Hindlimb muscle (tissue), 1 donor: ENCODE measurements at places on chromosomes 16 and 17. TPM values are rescaled to one million over a fixed set of nuclear protein-coding genes. Genes with fewer than 3 reads are reported as not detected.

ATP6V0C gene
- 129 TPM for polyA plus RNA-seq

GRCh38 chr17:57249520-57249919 is 6.8 kb upstream of the MSI2 start:
- no peak for DNase-seq

- DNase-seq: peak; percentile 89
These were observed 284.0 kb downstream of the SEC14L1 start for GRCh38 chr17:77424585-77425344.

DNA sequence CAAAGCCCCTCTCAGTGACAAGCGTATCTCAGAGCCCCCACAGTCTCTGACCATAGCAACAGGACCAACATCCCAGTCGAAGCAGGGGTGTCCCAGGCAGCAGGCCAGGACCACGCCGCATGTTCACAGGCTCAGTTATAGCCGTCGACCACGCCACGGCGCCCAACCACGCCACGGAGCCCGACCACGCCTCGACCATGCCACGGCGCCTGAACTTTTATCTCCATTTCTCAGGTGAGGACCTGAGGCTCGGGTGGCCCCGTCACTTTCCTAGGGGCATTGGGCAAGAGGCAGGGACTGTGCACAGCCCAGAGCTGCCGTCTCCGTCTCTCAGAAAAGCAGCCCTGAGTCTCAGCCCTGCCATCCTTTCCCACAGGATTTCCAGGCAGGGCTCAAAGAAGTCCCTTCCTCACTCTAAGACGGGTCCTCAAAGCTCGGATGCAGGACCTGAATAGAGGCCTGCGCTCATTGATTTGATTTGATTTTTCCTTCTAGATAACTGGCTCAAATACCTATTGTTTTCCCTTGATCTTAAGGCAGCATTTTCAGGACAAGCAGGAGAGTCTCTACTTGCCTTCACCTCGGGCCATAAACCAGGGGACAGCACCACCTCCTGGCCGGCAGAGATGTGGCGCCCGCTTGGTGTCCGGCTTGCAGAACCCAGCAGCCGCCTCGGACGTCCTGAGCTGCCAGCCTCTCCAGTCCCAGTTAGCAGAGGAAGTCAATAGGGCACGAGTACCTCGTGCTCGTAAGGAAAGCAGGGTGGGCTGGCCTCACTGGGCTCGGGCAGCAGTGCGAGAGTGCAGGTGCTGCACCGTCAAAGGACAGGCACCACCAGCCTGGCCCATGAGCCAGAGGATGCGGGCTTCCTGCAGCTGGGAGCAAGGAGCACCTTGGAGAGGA is 38.8 kb downstream of the C16orf95 start:
- peak; percentile 82 for DNase-seq
